ENCODE measurements at places on chromosomes 12 and 14. TPM values are rescaled to one million over a fixed set of nuclear protein-coding genes. Genes with fewer than 3 reads are reported as not detected.

Gene SLCO1B3
- not detected for total RNA-seq

Gene L2HGDH
- 1.1 TPM for total RNA-seq

Gene KLRK1
- 14.7 TPM for total RNA-seq

Gene ETV6
- 22.2 TPM for total RNA-seq

Gene TPH2
- total RNA-seq = not detected

Gene NEUROD4
- not detected for total RNA-seq

Gene TSPAN19
- total RNA-seq = 21.0 TPM

Gene CD69
- 13.9 TPM for total RNA-seq

Gene AQP6
- total RNA-seq = not detected

Gene HCAR2
- total RNA-seq = 3.3 TPM

Gene IAPP
- total RNA-seq = not detected

Gene ARID4A
- total RNA-seq = 18.4 TPM

Gene B4GALNT3
- total RNA-seq = 36.0 TPM

Gene SERPINA5
- not detected for total RNA-seq

Gene C12orf56
- not detected for total RNA-seq

Gene CNIH1
- 64.1 TPM for total RNA-seq

Gene ITGA5
- total RNA-seq = 131 TPM

Gene SRGAP1
- total RNA-seq = 36.7 TPM

Gene RPS6KL1
- 5.8 TPM for total RNA-seq

Gene PRH2
- not detected for total RNA-seq

Gene CRACR2A
- total RNA-seq = 19.9 TPM

Gene LMNTD1
- total RNA-seq = not detected

Gene NFE2
- total RNA-seq = 8.4 TPM

Gene IRAK3
- 65.0 TPM for total RNA-seq

Gene PTGER2
- total RNA-seq = 10.5 TPM

Gene SLC24A4
- total RNA-seq = 2.1 TPM

Gene HIF1A
- 72.1 TPM for total RNA-seq

Gene PPP1R3E
- total RNA-seq = 19.4 TPM

Gene SERPINA12
- not detected for total RNA-seq

Gene GRIP1
- 0.46 TPM for total RNA-seq

Gene UNG
- total RNA-seq = 16.3 TPM

Gene APOF
- not detected for total RNA-seq

Gene KCNC2
- not detected for total RNA-seq

Gene OR4E2
- not detected for total RNA-seq

Gene TBC1D30
- 35.2 TPM for total RNA-seq

Gene ISCU
- 192 TPM for total RNA-seq

Gene CLEC4C
- not detected for total RNA-seq

Gene PPFIA2
- total RNA-seq = 1.8 TPM

Gene LALBA
- total RNA-seq = not detected

Gene ABCD2
- total RNA-seq = 1.0 TPM

Gene CCDC177
- total RNA-seq = not detected

Gene SERPINA1
- total RNA-seq = 432 TPM

Gene LRRC10
- not detected for total RNA-seq

Gene FZD10
- total RNA-seq = not detected

Gene FLVCR2
- 24.9 TPM for total RNA-seq

Gene CIROP
- total RNA-seq = not detected
